ENCODE measurements at places on chromosomes 12 and 14.

GRCh38 chr12:10179776-10180181 is 947 bp downstream of the TMEM52B start:
- no peak for DNase-seq

DNA sequence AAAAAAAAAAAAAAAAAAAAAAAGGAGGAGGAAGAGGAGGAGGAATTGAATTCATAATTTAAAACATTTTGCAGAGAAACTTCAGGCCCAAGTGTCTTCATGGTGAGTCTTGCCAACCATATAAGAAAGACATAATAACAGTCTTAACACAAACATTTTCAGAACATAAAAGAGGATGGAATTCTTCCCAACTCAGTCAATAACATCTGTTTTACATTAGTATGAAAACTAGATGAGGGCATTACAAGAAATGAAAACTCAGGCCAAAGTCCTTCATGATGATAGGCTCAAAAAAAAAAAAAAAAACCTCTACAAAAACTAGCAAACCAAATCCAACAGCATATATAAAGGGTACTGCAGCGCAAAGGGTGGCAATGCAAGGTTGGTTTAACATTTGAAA is 151.6 kb downstream of the FOXA1 start:
- DNase-seq: no peak

DNA sequence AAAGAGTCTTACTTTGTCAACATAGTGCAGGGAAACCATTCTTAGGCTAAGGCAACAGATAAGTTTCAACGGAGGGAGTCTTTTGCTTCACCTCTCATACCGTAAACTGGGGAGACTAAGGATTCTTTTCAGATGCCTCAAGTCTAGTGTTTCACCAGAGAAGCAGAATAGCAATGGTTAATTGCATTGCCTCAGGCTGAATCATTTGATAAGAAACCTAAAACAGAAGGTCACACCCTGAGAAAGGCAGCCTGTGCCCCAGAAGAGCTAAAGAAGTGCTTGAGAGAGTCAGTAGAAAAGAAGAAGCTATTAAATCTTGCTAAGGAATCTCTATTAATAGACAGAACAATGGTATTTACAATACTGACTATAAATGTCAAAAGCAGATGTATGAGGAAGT is 21.8 kb upstream of the ATXN7L3B start:
- no peak for DNase-seq

DNA sequence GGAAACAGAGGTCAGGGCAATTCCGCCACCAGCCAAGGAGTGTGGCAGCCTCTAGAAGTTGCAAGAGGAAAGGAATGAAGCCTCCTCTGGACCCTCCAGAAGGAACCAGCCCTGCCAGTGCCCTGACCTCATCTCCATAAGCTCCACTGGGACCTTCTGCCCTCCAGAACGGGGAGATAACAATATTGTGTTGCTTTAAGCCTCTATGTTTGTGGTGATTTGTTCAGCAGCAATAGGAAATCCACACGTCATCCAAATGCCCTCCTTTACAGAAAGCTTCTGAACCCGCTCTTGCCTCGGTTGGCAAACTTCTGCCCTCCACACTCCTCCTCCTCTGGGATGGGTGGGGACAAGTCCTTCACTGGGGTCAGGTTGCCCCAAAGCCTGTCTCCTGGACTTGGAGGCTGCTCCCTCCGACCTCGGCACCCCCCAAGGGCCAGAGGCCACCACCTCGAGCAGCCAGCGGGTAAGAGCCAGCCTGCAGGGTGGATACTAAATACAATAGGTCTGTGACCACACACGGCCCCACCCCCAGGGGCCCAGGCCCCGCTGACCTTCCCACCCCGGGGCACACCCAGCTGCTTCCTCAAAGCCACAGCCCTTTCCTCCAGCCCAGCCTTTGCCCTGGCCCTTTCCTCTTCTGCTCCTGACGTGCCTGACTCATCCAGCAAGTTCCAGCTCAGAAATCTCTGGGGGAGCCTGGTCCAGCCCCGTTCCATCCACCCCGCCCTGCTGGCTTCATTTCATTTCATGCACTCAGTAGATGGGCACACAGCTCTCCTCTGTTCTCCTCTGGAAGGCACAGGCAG is 58.7 kb upstream of the NCOR2 start:
- DNase-seq: peak; percentile 75

DNA sequence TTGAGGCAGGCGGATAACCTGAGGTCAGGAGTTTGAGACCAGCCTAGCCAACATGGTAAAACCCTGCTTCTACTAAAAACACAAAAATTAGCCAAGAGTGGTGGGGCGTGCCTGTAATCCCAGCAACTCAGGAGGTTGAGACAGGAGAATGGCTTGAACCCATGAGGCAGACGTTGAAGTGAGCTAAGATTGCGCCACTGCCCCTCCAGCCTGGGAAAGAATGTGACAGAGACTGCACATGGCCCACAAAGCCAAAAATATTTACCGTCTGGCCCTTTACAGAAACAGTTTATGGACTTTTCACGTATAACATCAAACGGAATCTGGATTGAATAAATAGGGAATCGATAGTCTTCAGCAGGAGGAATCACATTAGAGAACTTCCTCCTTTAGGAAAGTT is 3.5 kb downstream of the RSRC2 start:
- DNase-seq: no peak

- DNase-seq: no peak
These were observed 550 bp downstream of the GNG2 start for GRCh38 chr14:51860825-51861499.

DNA sequence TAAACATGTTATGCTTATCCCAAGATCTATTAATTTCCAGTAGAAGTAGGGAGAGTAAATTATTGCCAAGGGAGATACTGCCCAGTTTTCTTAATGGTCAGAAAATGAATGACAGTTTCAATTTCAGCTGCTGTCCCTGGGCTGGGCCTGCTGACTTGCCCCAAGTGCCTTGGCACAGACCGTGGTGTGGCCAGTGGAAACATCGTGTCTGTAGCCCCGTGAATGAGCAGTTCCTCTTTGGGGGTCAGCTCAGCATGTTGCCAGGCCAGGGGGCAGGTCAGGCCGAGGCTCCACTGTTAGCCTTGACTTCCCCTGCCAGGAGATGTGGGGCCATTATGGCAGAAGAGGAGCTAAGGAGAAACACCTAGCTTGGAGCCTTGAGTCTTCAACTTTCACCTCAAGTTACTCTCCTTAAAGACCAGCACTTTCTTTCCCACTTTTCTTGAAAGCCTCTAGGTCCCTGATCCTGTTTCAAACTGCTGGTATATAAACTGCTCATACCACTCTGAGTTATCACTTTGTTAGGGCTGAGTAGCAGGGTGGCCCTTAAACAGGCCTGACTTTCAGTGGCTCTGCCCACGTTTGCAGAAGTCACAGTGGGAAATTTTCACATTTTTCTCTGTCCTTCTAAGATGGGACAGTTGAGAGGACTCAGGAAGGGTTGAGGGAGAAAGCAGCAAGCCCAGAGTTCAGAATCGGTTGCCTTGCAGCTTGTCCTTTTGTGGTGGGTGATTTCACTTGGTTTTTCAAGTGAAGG is 73.2 kb downstream of the SUSD6 start:
- DNase-seq: no peak

DNA sequence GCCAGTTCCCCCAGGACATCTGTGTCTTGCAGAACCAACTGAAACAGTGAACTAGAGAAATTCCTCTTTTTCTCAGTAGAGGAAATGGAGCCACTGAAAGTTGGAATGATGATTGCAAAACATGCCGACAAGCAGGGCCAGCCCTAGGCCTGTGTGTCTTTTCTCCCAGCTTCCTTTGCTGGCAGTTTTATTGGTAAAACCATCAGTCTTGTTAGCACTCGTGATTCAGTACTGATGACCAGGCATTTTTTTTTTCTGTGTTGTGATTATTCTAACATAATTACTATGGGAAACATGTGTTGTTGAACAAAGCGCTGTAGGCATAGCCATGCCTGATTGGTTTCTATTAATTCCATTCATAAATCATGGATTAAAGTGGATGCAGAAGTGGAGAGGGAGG is 620.7 kb downstream of the AACS start:
- DNase-seq: no peak

GRCh38 chr12:123054371-123054770 is 73.9 kb downstream of the ARL6IP4 start:
- no peak for DNase-seq

GRCh38 chr14:98705871-98706300 is 566.1 kb downstream of the BCL11B start:
- no peak for DNase-seq

GRCh38 chr12:58915634-58916033 is 4.7 kb downstream of the LRIG3 start:
- DNase-seq: no peak

GRCh38 chr14:33979613-33980276 is 28.9 kb upstream of the EGLN3 start:
- no peak for DNase-seq
